ENCODE measurements at places on chromosomes 13 and 19.

GRCh38 chr13:74623761-74624160 lies 489.6 kb upstream of the KLF12 start:
- no peak for ATAC-seq

DNA sequence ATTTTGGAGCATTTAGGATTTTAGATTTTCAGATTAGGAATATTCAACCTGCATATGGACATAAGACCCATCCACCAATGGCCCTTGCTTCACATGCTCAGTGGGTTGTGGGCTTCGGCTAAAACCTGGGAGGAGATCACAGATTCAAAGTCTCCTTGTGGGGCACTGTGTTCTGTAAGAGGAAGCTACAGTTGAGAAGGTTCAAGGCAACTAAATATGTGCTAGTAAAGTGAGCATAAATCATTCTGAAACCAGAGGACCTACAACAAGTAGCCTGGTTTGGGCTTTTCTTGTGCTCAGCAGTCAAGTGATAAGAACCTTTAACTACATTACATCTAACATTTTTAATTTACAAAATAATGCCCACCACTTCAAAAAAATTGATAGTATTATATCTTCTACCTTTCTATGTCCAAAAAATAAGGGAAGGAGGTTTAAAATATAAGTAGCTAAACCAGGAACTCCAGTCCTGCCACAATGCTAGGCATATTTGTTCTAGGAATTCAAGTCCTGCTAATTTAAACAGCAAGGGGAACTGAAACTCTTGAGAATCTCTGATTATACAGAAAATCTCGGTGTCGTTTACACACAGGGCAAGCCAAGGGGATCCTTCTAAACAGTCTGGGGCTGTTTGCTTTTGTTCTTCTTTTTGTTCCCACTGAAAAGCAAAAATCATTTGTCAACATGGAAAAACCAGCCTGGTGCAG lies 36.6 kb downstream of the FOXO1 start:
- peak; percentile 34 for ATAC-seq

DNA sequence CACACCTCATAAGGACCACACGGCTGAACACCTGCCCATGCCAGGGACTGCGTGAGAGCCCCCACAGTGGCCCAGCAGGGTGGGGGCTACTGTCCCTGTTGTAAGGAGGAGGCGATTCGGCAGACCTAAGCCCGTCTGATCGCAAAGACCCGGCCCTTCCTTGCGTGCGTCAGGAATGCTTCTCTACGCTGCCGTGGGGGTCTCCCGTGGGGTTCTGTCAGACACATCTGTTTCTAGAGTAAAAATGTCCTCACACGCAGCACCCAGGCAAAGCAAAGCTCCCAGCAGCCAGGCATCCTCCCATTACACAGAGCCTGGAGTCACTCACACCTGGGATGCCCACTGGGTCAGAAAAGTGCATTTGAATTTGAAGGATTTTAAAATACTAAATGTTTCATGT lies 147.7 kb upstream of the SOX1 start:
- ATAC-seq: no peak

GRCh38 chr13:40920826-40921225 lies 98.3 kb downstream of the ELF1 start:
- ATAC-seq: no peak

DNA sequence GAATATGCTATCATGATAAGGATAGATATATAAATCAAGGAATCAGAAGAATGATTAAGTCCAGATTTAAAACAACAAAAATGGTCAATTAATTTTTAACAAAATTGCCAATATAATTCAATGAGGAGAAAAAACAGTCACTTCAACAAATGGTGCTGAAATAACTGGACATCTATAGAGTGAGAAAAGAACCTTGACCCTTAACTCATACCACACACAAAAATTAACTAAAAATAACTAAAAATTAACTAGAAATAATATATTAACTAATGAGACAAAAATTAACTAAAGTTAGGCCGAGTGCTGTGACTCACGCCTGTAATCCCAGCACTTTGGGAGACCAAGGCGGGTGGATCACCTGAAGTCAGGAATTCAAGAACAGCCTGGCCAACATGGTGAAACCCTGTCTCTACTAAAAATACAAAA lies 9.5 kb downstream of the LGALS7 start:
- ATAC-seq: no peak

DNA sequence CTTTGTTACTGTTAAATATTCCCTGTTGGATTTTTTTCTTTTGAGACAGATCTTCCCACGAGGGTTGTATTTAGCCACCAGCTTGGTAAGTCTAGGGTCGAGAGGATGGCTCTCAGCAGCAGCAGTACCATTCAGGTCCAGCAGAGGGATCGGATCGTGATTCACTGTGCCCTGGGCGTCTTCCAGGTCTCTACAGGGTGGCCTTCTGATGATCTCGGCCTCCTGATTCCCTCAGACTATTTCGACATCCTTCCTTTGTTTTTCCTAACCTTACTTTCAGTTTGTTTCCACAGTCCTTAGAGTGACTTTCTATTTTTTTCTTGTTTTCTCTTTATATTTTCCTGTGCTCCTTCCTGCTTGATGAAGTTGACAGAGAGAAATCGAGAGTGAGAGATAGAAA lies 1436.9 kb downstream of the UQCRFS1 start:
- ATAC-seq: no peak

- peak; percentile 73 for ATAC-seq
These were observed 2.4 kb downstream of the LTBP4 start for GRCh38 chr19:40603389-40604170.

- no peak for ATAC-seq
These were observed 5.5 kb upstream of the CCNE1 start for GRCh38 chr19:29806098-29806866.

DNA sequence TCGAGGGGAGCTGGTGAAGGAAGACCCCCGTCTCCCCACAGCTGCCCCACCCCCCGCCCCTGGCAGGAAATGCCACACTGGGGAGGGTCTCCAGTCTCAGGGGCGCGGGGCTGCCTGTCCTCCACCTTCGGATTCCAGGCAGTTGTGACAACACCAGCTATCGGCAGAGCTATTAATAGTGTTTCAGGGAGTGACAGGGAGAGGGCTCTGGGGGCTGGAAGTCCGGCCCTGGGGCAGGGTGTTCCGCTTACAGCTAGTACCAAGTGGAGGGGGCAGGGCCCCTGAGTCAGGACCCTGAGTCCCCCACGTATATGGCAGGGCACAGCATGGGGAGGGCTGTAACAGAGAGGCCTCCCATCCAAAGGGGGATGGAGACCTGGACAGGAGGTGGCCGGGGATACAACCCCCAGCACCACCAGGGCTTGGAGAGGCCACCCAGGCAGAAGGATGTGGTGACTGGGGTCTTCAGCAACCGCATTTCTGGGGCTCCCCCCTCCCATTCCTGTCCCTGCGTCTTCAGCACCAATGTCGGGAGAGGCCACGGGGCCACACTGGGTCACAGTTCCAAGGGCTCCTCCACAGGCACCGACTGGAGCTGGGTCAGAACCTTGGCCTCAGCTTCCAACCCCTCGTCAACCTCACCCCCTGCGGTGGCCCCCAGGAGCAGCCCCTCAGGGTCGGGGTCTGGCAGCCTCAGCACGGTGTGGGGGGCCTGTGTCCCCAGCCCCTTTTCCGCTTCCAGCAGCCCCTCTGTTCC lies 3.9 kb downstream of the SIX5 start:
- ATAC-seq: no peak

DNA sequence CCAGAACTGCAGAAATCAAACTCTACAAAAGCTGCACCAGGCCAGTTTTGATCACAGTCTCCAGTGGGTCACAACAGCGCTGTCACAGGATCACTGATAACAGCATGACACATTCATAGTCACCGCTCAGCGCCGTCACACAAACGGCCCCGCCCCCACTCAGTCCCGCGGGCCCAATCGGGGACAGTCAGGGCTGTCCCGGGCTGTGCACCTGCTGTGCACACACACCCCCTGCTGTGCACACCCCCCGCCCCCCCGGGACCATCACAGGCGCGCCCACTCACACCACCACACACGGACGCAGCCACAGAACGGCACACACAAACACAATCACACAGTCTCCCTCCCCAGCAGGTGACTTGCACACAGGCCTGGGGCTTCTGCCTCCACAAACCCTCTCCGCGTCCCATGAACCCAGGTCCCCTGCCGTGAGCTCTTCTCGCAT lies 435 bp upstream of the ZNF382 start:
- peak; percentile 96 for ATAC-seq

GRCh38 chr19:56969759-56970178 lies 129.2 kb upstream of the PEG3 start:
- no peak for ATAC-seq

DNA sequence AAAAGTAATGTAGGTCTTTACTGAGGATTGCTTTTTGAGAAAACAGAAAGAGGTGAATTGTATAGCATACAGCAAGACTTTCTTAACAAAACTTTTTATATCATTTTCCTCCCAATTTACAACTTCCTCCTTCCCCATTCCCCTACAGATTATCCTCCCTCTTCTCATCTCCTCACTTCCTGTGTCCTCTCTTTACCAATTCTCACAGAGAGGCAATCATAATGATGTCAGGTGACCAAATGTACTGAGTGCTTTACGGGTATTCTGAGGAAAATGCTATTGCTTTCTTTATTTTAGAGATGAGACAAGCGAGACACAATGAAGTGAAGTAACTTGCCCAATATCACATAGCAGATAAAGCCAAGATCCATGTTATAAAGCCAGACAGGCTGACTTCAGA lies 1.7 kb upstream of the MTMR6 start:
- ATAC-seq: no peak

DNA sequence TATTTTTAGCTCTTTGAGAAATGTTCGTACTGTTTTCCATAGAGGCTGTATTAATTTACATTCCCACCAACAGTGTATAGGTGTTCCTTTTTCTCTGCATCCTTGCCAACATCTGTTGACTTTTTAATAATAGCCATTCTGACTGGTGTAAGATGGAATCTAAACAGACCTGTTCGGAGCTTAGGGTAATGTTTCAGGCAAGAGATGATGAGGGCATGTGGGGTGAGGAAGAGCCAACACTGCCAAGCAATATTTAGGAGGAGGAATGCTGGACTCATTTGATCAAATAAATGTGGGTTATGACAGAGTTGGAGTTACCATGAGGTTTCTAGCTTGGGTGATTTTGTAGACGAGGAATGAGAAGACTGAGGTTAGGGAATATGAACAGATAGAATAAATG lies 382.9 kb downstream of the KLF12 start:
- ATAC-seq: no peak

- peak; percentile 28 for ATAC-seq
These were observed 11.5 kb downstream of the TM6SF2 start for GRCh38 chr19:19261350-19262189.

GRCh38 chr13:100673376-100673712 lies 1.3 kb downstream of the TMTC4 start:
- ATAC-seq: no peak

DNA sequence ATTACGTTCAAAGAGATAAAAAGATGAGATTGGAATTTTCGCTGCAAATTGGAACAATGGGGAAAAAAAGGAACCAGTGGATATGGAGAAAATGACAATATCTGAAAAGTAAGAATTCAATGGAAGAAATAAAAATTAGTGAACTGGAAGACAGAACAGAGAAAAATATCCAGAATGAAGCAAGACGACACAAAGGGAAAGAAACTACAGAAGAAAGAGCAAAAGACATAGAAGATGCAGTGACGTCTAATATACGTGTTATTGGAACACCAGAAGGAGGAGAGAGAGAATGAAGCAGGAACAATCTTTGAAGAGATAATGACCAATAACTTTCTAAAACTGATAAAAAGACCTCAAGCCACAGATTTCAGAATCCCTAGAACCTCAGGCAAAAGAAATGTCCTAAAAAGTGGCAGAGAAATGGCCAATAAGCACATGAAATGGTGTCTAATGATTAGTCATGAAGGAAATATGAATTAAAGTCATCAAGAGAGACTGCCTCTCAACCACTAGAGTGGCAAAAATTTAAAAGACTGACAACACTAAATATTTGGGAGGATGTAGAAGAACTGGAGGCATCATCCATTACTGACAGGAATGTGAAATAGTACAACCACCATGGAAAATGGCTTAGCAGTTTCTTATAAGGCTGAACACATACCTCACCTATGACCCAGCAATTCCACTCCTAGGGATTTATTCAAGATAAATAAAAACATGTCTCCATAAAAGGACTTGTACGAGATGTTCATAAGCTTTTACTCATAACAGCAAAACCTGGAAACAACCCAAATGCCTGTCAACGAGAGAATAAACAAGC lies 56.5 kb downstream of the GADD45B start:
- ATAC-seq: no peak

GRCh38 chr13:43939086-43939485 lies 59.4 kb downstream of the LACC1 start:
- no peak for ATAC-seq
